ENCODE measurements at places on chromosomes 4 and X.

DNA sequence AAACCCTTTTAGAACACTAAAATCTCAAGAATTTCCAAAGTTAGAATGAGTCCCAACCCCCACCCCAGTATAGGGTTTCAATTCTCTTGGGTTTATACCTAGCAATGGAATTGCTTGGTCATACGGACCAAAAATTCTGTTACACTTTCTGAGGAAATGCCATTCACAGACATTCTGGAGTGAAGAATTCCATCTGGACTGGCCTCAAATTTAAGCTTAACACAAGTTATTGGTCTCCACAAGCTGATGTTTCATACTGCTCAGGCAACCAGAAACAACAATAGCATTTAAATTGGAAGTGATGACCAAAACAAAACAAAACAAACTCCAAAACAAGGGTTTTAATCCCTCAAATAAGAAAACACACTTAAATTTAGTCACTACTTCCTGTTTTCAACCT, 51.1 kb downstream of the GPC4 start:
- DNase-seq, result no peak

- no peak for DNase-seq
Observed at GRCh38 chrX:151710457-151710856, 5.4 kb upstream of the FATE1 start.

GRCh38 chrX:110167952-110168451, 149.9 kb downstream of the AMMECR1 start:
- peak; percentile 69 for DNase-seq

- DNase-seq, result no peak
Observed at GRCh38 chr4:3223956-3224748, 24.8 kb upstream of the MSANTD1 start.

GRCh38 chr4:37602454-37603069, 83.6 kb downstream of the RELL1 start:
- DNase-seq, result no peak

DNA sequence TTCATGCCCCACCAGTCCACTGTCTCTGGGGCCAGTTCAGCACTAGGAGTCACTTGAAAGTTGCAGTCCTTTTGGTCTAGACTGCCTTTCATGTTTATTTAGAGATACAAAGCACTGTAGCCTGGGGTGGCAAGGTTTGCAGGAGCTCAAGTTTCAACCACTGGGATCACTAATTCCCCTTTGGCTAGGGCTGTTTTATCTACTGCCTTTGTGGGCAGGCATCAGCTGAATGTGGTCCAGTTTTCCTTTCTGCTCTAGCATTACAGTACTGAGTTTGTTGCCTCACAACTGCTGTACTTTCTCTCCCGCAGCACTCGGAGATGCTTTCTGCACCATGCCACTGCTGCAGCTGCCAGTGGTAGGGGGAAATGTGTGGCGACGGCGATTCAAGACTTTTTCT, 222.3 kb upstream of the HDX start:
- DNase-seq, result no peak

- no peak for DNase-seq
Observed at GRCh38 chrX:33156152-33156726, 55.1 kb downstream of the DMD start.

DNA sequence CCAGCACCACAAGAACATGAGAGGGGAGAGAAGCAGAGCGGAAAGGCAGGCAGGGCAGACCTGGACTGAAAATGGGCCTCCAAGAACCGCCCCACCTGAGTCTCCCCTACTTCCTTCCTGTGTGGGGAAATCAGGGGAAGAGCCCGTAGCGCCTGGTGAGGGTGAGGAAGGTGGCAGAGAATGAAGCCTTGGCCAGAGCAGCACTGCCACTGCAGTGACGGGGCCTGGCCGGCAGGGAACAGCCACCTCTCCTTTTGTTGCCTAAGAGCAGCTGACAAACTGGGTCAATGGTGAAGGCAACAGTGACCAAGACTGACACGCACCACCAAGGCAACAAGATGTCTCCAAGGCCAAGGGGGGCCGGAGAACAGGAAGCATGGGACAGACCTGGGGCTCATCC, 58.4 kb upstream of the CBR4 start:
- DNase-seq, result no peak

DNA sequence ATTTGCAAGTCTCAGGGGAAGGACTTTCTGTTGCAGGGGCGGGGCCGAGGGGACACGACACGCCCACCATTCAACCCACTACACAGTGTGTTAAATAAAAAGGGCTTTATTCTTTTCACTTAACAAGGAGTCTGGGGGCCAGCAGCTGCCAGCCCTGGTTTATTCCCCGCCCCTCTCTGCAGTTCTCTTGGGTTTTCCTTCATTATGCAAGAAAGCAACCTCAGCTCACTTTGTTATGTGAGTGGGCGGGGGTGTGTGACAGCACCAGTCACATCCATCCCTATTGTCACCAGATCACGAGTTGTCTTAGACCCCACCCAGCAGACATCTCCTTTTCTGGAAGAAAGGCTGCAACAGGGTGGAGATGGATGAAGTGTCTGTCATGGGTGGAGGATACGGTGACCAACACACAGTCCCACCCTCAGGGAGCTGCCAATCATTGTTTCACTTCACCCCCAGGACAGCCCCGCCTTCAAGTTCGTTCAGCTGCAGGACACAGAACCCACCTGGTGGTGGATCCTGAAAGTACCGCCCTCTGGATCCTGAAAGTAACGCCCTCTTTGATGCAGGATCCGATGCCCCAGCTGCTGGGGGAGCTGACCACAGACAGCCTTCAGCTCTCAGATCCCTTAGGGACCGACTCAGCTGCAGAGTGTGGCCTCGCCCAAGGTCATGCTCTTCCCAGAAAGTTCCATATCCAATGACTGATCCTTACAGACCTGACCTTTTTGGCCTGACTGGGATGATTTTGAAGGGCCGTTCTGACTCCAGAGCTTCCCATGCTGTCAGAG, 79.6 kb downstream of the SMIM20 start:
- DNase-seq, result peak; percentile 64

GRCh38 chr4:13248621-13249298, 235.4 kb downstream of the RAB28 start:
- no peak for DNase-seq

DNA sequence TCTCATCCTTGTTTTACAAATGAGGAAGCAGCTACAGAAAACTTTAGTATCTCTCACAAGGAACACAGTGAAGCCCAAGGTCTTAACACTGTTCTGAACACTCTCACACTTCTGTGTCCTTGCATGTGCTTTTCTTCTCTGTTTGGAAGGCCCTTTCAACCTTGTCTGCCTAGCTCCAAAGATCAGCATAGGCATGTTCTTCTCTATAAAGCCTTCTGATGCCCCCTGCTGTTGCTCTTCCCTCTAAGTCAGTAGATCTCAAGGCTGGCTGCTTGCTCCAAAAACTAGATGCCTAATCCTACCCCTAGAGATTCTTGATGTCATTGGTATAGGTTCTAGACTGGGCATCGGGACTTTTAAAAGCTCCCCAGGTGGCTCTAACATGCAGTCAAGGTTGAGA, 5.9 kb downstream of the APOO start:
- peak; percentile 24 for DNase-seq
